Glutamatergic neuron (in vitro differentiated cells): ENCODE measurements at places on chromosomes 11 and 22.

GRCh38 chr11:71180694-71181470 lies 71.5 kb downstream of the SHANK2 start:
- no peak for DNase-seq

DNA sequence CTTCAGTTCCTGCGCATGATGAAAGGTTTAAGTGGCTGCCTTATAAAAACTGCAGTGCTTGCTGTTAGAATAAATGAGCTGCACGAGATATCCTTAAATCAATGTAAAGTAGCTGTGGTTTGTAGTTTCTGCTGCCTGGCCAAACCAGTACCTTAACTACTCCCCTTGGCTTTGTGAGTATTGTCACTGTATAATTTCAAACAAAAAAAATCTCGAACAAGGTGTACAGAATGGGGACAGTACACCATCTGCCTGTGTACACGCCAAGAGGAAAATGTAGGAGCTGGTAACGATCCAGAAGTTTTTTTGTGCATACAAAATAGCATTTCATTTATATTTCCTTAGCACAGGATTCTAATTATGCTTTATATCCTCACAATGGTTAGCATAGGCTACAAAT lies 20.6 kb upstream of the NDUFC2 start:
- no peak for DNase-seq

- no peak for DNase-seq
Measured at GRCh38 chr22:48432781-48433518, 1394.7 kb downstream of the BRD1 start.

DNA sequence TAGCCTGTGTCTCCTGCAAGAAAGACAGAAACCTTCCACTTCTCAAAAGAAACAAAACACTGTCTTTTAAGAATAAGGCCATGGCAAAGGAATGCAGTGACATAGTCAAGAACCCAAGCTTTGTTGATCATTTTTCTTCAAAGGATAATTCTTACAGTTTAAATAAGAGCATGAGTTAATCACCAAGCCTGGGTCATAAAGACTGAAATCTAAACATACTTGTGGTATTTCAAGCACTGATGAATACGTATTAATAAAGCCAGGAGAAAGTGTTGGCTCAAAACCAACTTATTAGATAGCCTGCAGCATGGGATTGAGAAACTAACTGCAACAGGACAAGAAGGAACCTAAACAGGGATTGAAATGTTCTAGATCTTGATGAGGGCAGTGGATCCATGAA lies 143.3 kb upstream of the MTNR1B start:
- DNase-seq, result no peak

DNA sequence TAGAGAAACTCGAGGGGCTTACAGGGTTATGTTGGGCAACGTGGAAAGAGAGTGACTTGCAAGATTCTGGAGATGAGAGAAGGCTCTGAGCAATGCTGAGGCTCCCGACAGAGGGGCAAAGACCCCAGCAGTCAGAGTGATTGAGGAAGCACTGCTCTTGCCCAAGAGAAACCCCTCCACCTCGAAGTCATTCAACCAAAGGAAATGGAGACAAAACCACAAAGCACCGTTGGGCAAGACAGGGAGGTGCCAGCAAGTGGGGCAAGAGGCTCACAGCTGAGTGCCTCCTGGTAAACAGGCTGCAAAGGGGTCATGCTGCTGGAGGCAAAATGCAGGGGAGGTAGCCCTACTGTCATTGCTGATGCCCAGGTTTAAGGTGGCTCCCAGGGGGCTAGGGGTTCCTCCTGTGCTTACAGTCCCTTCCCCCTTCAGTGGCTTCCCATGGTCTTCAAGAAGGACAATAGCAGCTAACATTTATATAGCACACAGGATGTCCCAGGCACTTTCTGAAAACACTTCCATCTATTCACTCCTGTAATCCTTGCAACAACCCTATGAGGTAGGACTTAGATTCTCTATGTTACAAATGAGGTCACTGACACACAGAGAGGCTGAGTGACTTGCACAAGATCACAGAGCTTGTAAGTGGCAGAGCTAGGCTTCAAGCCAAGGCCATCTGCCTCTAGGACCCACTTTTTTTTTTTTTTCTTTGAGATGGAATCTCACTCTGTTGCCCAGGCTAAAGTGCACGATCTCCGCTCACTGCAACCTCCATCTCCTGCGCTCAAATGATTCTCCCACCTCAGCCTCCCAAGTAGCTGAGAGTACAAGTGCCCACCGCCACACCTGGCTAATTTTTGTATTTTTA lies 18.1 kb upstream of the MYH9 start:
- no peak for DNase-seq

DNA sequence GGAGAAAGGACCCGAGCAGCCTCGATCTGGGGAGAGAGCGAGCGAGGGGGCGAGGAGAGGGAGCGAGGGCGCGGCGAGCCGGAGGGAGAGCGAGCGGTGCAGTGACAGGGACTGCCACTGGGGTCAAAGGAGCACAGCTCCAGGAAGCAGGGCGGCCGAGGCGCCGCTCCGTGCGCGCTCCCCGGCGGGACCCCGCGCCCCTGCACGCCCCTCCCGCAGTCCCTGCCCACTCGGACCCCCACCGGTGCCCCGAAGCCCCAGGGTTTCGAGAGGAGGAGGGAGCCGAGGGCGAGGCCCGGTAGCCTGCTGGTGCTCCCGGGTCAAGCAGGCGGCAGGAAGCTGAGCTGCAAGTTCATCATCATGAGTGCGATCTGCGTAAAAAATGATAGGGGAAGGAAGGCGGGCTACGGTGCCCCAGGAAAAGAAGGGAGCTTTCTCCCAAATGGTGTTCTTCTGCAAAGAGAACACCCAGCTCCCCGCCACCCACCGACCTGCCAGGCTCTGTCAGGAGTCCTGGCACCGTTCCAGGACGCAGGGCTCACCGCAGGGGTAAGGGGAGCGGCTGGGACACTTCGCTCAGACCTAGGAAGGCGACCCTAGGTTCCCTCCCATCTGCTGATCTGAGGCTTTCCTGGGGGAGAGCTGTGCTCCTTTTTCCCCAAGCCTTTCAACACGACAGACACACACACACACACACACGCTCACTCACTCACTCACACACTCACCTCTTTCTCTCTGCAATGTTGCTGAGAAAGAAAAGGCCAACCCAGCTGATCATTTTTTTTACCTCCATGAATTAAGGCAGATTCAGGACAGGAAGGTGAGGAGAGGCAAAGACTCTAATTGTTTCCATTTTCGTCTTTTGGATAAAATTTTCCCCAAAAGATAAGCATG lies at the start of gene MPPED2:
TSS of gene MPPED2 (minus strand) at position 103 of the 894 bp plus-strand sequence. CDS start 5,980 bp downstream, outside the sequence.
- peak; percentile 87 for DNase-seq

GRCh38 chr11:123770712-123771111 lies 16.4 kb upstream of the OR6X1 start:
- no peak for DNase-seq
